Stimulated activated CD4-positive, alpha-beta T cell treated with anti-CD3 and anti-CD28 coated beads, Interleukin-15, amount 100 ng/mL, for 1 hour (primary cell): ENCODE measurements at places on chromosomes 12 and 14.
A peak's percentile ranks its signal among the peaks of the same experiment; 100 is the strongest.

DNA sequence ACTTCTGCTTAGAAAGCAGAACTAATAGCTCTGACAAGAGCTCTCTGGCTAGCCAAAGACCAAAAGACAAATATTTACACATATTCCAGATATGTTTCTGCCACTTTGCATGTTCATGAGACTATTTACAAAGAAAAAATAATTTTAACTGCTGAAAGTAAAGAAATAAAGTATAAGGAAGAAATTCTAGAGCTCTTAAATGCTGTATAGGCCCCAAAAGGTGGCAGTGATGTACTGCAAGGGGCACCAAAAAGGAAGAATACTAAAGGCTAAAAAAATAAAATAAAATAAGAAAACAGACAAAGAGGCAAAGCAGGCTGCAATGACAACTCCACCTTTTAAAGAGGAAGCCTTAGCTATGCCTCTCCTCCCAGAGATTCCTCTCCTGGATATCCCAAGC, 23.0 kb downstream of the KLRK1 start:
- no peak for DNase-seq

GRCh38 chr12:111937429-111937828, 75.5 kb downstream of the TMEM116 start:
- DNase-seq: no peak

GRCh38 chr12:105982022-105982421, 156.7 kb downstream of the NUAK1 start:
- DNase-seq: no peak

DNA sequence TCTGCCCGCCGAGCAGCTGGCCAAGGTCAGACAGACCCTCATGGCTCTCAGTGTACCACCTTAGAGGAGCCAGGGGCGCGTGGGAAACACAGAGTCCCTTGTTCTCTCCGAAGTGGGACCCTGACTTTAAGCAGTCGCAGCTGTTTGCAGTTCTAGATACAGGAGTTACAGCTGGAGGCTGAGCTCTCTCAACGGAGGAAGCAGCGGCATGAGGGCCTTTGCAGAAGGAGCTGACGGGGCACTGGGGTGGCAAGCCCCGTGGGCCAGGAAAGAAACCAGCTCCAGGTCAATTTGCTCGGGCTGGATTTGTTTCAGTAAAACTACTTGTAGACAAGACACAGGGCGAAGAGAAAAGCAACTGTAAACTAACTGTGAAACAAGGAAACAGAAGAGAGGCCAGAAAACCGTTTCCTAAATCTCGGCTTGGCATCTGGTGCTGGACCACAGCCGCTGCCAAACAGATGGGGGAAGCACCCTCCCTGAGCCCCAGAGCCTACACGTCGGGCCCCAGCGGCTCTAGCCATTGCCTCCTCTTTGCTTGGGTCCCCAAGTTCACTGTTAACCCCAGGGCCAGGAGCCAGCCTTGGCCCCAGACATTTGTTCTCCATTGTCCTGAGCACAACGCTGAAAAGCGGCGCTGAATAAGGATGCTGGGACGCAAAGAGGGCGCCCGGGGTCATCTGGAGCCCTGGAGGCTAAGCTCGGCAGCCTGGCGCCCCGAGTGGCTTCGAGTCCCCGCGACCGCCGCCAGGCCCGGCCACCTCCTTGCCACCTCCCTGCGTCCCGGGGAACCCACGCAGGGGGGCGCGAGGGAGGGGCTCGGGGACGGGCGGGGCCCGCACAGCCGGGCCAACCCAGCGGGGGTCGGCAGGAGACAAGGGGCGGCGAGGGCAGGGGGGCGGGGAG, 914 bp upstream of the PACS2 start:
- DNase-seq: peak; percentile 14

DNA sequence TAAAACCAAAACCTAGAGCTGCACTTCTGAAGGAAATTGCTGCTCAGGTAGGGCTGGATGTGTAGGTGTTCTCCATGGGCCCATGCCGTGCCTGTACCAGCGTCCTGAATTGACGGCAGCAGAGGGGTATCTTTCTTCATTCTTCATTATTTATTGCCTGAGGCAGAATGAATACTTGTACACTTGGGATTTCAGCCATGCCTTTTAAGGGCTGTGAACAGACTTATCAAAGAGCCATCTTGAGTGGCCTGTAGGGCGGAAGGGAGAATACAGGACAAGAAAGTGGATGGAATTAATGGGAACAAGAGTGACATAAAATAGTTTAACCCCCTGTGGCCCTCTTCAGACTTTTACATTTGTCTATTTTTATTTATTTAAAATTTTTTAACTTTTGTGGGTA, 61.4 kb downstream of the RASSF3 start:
- no peak for DNase-seq

- no peak for DNase-seq
These were observed 22.9 kb upstream of the RBM19 start for GRCh38 chr12:113988976-113989375.

- DNase-seq: no peak
These were observed 6.8 kb upstream of the POU6F1 start for GRCh38 chr12:51224625-51225024.

- DNase-seq: no peak
These were observed 25.9 kb downstream of the ZBTB42 start for GRCh38 chr14:104826861-104827176.

- DNase-seq: no peak
These were observed 100.1 kb downstream of the PAH start for GRCh38 chr12:102816816-102817434.

GRCh38 chr14:62209287-62209899, 447.2 kb downstream of the SNAPC1 start:
- DNase-seq: no peak

DNA sequence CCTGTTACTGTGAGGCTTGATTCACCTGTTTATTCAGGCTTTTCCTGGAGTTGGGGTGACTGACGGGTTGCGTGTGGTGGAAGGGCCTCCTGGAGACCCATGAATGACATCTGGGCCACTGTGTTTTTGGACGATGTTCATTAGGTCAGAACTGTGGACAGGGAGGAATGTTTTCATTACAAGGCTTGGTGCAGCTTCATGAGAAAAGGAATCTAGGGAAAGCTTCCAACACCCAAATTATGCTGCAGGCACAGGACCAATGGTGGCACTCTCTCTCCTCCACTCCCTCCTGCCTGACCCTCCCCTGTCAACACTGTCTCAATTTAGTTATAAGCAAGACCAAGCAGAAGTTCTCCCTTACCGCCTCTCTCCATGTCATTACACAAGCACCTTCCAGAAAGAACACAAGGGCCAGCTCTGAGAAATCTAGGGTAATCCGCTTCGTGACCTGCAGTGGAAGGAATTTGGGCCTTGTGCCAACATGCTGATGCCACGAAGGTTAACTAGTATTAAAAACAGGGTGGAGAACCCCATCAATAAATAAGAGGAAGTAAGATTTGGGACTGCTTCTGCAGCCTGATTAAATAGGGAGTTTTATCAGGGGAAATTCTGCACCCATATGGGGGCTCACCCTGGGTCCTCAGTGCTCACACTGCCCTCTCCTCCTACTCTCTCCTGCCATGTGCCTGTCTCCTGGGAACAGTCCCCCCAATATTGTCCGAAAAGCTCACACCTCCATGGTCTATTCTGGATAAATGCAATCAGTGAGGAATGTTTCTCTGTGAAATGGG, 200.3 kb downstream of the KTN1 start:
- no peak for DNase-seq

- peak; percentile 61 for DNase-seq
These were observed 3.2 kb upstream of the DYNC1H1 start for GRCh38 chr14:101961011-101961721.

DNA sequence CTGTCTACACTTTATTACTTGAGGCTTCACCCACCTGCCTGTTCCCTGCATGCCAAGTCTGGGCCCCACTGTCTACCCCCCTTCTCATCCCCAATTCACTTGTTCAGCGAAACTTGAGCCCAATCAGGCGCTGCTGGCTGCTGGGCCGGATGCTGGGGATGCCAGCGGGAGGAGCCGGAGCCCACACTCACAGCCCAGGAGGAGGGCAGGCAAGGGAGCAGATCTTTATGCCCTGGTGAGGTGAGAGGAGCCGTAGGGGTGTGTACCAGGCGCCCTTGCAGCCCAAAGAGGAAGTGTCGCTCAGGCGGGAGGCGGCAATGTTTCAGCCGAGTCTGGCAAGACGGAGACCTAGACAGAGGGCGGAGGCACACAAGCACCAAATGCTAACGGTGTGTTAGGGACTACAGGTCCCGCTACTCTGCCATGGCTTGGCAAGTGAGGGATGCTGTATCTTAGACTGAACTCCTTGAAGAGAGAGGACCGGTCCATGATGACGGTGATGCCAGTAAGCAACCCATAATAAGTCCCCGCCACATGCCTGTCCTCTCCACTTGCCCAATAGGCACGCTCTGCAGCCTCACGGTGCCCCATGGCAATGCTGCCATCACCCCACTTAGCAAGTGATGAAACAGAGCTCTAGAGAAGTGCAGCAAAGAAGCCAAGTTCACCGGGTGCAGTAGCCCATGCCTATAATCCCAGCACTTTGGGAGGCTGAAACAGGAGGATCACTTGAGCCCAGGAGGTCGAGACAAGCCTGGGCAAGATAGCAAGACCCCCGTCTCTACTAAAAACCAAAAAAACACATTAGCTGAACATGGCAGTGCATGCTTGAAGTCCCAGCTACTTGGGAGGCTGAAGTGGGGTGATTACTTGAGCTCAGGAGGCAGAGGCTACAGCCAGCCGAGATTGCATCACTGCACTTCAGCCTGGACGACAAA, 41.6 kb downstream of the LRRC74A start:
- DNase-seq: peak; percentile 8

DNA sequence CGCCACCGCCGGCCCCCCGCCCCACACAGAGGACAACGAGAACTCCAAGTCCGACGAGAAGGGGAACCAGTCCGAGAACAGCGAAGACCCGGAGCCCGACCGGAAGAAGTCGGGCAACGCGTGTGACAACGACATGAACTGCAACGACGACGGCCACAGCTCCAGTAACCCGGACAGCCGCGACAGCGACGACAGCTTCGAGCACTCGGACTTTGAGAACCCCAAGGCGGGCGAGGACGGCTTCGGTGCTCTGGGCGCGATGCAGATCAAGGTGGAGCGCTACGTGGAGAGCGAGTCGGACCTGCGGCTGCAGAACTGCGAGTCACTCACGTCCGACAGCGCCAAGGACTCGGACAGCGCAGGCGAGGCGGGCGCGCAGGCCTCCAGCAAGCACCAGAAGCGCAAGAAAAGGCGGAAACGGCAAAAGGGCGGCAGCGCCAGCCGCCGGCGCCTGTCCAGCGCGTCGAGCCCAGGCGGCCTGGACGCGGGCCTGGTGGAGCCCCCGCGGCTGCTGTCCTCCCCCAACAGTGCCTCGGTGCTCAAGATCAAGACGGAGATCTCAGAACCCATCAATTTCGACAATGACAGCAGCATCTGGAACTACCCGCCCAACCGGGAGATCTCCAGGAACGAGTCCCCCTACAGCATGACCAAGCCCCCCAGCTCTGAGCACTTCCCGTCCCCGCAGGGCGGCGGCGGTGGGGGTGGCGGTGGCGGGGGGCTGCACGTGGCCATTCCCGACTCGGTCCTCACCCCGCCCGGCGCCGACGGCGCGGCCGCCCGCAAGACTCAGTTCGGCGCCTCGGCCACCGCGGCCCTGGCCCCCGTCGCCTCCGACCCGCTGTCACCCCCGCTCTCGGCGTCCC, 150.9 kb downstream of the EGLN3 start:
- no peak for DNase-seq

- DNase-seq: no peak
These were observed 5.7 kb downstream of the AHNAK2 start for GRCh38 chr14:104972301-104973134.

- DNase-seq: no peak
These were observed 3.1 kb downstream of the GARIN2 start for GRCh38 chr14:67192366-67192765.
